Posterior cingulate gyrus (tissue), 11 donors: ENCODE measurements at places on chromosomes 6 and 20.

GRCh38 chr6:167685654-167686053 is 141.1 kb upstream of the AFDN start:
- DNase-seq: no peak

DNA sequence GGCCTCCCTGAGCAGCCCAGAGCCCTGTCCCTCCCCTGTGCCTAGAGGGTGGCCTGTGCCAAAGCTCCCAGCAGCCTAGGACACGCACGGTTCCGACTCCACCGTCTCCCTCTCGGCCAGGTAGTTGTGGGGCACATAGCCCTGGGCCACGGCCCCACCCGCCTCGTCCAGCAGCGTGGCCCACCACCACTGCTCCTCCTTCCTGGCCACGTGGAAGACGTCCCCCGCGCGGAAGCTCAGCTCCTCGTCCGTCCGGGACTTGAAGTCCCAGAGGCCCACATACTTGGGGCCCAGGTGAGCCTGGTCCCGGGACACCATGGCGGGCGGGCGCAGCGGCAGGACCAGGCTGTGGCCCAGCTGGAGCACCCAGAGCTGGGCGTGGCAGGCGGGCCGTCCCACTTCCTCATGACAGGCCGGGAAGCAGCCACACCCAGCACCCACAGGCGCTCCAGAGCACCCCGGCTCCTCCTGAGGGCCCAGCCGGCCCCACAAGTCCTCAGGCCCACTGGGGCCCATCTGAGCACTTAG is at the start of gene PTK6:
Gene PTK6 (minus strand): TSS at position 380 of the 528 bp plus-strand sequence. CDS start 62 bp downstream, at position 318.
- no peak for DNase-seq

- no peak for DNase-seq
Observed at GRCh38 chr6:36426622-36427021, 16.0 kb downstream of the PXT1 start.

GRCh38 chr20:21338291-21338690 is 35.2 kb downstream of the XRN2 start:
- DNase-seq: no peak

DNA sequence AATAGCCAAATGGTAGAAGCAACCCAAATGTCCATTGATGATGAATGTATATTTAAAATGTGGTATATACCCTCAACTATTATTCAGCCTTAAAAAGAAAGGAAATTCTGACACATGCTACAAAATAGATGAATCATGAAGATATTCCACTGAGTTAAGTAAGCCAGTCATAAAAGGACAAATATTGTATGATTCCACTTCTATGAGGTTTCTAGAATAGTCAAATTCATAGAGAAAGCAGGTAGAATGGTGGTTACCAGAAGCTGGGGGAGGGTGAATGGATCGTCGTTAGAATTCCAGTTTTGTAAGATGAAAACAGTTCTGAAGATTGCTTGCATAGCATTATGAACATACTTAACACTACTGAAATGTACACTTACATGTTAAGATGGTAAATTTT is 214.3 kb upstream of the MYLIP start:
- DNase-seq: no peak

DNA sequence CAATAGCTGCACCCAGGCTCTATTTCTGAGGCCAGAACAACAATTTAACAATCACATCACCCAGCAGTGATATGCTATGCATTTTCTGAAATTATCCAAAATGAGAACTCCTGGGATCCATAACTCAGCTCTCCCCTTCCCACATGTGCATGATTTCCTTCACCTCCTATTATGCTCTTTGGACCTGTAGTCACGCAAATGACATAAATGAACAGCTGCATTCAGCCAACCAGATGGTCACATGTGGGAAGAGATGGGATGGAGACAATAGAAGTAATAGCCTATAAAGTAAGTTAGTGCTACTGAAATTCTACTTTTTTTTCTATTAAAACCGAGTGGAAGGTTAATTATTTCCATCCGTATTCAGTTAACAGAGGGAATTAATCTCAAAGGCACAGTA is 662.1 kb upstream of the ID4 start:
- DNase-seq: no peak

GRCh38 chr6:89209457-89209856 is 7.7 kb downstream of the GABRR1 start:
- DNase-seq: no peak

- no peak for DNase-seq
Observed at GRCh38 chr6:118708055-118708454, 56.7 kb upstream of the CEP85L start.

DNA sequence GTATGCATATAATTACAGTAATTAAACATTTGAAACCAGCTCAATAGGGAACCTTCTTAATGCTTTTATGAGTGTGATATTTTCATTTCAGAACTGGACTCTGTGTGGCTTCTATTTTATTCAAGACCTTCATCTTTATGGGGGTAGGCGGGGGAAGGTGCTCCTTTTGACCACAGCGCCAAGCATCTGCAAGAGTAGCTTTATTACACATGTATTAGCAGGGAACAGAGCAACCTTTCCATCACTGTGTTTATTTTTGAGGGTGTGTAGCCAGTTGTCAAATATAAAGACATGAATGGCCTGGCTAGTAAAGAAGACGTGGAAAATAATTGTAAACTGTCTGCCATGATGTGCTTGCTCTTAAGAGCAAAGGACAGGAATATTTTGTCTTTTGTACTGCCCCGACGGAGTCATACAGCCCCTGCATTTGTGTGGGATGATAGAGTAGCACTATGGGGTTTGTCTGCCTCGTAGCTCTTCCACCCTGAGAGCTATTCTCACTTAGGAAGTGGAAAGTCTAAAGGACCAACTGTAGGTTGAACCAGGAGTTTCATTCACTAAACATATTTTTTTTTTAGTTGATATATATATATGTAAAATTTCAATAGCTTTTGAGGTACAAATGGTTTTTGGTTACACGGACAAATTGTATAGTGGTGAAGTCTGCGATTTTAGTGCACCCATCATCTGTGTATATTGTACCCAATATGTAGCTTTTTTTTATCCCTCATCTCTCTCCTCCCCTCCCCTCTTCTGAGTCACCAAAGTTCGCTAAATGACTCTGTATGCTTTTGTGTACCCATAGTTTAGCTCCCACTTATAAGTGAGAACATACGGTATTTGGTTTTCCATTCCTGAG is 91.2 kb downstream of the CARMIL1 start:
- no peak for DNase-seq

DNA sequence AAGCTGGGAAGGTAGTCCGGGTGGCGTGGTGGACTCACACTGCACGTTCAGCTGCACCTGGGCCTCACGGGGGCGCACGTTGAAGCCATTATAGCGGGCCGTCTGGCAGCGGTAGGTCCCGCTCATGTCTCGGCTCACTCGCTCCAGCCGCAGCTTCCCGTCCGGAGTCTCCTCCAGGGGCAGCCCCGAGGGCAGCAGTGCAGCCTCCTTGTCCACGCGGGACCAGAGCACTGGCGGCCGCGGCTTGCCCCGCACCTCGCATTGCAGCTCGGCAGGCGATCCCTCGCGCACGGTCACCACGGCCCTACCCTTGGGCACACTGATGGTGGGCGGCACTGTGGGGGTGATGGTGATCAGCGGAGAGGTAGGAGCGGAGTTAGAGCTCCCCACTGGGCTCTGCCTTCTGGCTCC is 47.6 kb downstream of the MDGA1 start:
- DNase-seq: no peak

DNA sequence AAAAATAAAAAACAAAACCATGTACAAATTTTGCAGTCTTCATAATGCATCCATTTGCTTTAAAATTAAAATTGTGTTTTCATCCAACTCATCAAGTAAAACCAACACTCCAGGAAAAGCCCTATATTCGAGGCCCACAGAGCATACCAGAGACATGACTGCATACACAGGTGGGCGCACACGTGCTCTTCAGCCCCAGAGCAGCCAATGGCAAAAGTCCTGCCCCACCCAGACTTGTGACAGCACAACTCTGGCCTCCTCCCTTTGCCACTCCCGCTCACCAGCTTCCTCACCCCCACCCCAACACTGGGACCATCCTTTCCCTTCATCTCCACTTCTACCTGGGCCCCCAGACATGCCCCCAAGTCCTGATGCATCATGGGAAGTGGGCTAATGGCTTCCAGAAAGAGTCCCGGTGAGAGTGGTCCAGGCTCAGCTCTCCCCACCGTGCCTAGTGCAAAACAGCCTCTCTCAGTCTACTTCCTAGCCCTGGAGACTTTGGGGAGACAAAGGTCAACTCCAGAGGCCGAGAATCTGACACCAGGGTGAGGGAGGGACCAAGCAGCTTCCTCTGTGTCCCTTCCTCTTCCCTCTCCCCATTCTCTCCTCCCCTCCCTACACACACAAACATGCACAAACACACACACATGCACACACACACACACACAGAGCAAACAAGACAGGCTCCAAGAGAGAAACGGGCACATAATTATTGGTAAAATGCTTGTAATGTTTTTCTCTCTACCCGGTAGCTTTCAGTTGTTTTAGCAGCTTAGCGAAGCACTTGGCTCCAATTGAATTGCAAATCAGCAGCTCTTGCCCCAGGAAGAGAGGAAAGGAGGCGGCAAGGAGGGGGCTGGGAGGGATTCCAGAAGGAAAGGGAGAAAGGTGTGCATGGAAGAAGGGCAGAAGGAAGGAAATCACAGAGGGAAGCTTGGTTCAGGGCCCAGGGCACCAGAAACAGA is 14.3 kb downstream of the GRM4 start:
- no peak for DNase-seq

GRCh38 chr6:168147205-168147738 is 68.3 kb upstream of the FRMD1 start:
- DNase-seq: no peak

- no peak for DNase-seq
Observed at GRCh38 chr20:3766422-3767109, 987 bp downstream of the ADISSP start.

GRCh38 chr20:8967641-8968245 is 101.1 kb upstream of the PLCB4 start:
- DNase-seq: no peak

GRCh38 chr6:42778122-42778521 is 3.7 kb upstream of the BICRAL start:
- no peak for DNase-seq

DNA sequence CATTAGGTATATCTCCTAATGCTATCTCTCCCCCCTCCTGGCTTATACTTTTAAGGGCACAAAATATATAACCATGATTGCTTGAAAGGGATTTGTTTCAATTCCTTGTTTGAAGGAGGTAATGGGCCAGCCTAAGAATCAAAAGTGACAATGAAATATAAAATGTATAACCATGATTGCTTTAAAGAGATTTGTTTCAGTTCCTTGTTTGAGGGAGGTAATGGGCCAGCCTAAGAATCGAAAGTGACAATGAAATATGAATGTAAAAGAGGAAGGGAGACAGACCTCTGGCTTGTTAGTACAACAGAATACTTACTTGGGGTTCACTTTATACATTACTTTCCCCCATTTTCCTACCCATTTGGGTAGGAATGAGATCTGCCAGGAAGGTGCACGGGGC is 55.5 kb downstream of the FOXC1 start:
- no peak for DNase-seq

GRCh38 chr6:104428184-104428583 is 431.5 kb downstream of the HACE1 start:
- no peak for DNase-seq

GRCh38 chr20:13017235-13017634 is 8.5 kb downstream of the SPTLC3 start:
- DNase-seq: no peak

- no peak for DNase-seq
Observed at GRCh38 chr20:11364736-11365135, 553.0 kb upstream of the BTBD3 start.

- DNase-seq: no peak
Observed at GRCh38 chr6:33164176-33164575, 28.1 kb downstream of the COL11A2 start.

DNA sequence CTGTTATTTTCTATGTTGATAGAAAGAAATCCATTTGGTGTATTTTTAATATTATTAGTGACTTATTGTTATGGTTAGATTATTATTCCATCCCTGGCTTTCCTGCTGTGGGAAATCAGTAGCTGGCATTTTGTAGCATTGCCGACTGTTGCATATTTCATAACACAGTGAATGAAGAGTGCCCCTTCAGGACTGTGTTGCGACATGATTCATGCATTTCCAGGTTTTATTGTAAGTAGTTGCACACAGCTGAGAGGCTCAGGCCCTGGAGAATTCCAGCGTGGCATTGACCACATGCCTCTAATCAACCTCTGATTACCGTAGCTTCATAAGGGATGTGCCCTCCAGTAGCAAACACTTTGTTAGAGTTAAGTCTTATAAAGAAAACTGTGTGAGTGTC is 263.9 kb downstream of the FARS2 start:
- no peak for DNase-seq

DNA sequence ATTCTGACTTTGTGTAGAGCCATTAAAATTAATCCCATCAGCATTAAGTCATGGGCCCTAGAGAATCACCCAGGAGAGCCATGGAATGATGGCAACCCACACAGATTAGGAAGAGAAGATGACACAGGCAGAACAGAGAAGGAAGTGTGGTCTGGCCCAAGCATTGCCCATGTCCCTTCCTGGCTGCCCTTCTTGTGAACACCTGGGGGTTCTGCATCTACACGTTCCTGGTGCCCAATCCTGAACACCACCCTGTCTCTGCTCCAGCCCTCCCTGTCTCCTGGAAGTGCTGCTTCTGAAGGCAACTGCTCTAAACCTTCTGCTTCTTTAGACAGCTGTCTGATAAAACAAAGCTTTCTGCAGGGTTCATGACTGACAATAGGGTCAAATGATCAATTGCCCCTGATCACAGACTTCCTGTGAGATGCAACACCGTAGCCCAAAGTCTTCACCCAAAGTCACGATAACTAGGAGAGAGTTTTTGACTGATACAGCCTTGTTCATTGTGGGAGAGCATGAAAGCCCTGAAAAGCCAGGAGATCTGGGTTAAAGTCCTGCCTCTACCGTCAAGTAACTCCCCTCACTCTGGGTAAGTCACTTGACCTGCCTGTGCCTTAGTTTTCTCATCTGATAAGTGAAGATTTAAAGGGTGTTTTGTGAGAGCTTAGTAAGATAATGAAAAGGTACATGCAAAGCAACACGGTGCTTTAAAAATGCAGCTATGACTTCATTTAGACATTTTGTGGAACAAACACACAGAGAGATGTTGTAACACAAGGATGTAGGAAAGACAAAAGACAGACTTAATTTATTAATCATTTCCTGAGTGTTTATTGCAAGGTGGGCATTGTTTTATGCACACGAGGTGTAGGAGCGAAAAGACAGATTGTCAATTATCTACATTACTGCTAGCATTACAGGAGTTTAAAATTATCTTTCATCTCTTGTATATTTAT is 291.2 kb upstream of the STXBP5 start:
- no peak for DNase-seq
